Right hindlimb (tissue), 1 donor: ENCODE measurements at places on chromosomes 4 and X.

- no peak for DNase-seq
Measured at GRCh38 chr4:159383562-159383931, 280.7 kb downstream of the RAPGEF2 start.

- no peak for DNase-seq
Measured at GRCh38 chr4:115671581-115671980, 558.2 kb upstream of the NDST4 start.

DNA sequence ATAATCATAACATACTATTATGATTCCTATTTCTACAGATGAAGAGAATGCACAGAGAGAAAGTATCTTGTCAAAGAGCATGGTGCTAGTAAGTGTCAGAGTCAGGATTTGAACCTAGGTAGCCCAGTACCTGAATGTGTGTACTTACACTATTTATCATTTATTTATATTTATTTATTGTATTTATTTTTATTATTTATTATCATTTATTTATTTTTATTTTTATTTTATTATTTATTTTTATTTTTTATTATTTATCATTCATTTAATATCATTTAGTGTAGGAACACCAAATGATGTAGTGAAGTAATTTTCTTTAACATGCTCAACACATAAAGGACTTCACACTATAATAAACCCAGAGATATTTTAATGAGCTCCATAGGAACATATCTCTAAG, 209.4 kb upstream of the ZFP42 start:
- no peak for DNase-seq

DNA sequence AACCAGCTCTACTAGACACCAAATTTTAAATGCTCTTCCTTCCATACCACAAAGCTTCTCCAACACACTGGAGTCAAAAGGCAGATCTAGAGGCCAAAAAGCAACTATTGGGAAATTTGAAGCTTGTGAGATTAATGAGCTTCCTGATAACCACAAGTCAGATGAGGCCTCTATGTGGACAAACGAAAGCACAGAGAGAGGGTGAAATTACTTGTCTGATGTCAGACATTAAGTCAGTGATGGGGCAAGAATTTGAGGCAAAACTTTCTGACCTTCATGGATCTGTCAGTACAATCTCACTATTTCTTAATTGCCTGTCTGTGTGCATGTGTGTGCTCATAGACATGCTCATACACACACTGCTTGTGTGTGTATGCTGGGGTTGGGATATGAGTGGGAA, 103.6 kb downstream of the GUCY2F start:
- DNase-seq: no peak

- DNase-seq: no peak
Measured at GRCh38 chrX:47420265-47420664, 49.9 kb downstream of the ZNF157 start.

DNA sequence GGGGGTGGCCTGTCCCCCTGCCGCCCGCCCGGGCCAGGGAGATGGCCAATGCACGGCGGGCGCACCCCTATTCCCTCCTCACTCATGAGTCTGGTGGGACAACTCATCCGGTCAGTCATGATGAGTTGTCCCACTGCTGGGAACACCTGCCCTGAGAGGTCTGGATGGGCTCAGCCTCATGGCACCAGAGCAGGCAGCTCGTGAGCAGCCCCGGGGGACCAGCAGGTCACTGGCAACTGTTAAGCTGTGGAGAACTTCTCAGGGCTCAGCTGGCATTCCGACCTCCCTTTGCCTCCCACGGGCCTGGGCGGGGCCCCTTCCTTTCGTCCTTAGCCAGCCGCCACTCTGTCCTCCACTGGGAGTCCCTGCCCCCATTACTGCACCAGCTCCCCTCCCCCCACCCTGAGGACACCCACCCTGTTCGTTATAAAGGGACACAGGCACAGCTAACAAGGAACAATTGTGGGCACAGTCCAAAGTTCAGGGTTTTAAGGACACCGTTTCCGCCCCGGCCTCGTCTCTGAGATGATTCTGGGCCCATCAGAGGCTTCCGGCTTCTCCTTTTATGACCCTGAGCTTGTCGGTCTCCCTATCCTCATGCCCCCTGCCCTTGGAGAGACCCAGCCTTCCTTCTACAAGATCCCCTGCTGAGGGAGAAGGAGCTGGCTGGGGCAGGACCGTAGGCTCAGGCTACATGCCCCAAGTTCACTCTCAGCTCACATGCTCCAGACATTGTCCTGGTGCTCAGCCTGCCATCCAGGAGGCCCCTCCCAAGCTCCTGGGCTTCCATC, 14.6 kb upstream of the KIAA0232 start:
- DNase-seq: no peak

DNA sequence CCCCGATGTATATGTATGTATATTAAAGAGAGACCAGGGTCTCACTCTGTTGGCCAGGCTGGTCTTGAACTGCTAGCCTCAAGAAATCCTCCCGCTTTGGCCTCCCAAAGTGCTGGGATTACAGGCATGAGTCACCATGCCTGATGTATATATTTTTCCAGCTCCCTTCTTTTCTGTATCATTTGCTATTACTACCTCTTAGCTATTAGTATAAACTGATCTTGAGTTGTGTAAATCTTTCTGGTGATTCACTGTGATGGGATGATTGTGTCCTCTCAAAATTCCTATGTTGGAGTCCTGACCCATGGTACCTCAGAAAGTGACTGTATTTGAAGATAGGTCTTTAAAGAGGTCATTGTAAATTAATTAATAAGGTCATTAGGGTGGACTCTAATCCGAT, 53.1 kb downstream of the HPRT1 start:
- DNase-seq: no peak

GRCh38 chr4:1047106-1047975, 35.9 kb downstream of the FGFRL1 start:
- peak; percentile 30 for DNase-seq

GRCh38 chrX:38654302-38654701, 93.0 kb downstream of the TSPAN7 start:
- no peak for DNase-seq

DNA sequence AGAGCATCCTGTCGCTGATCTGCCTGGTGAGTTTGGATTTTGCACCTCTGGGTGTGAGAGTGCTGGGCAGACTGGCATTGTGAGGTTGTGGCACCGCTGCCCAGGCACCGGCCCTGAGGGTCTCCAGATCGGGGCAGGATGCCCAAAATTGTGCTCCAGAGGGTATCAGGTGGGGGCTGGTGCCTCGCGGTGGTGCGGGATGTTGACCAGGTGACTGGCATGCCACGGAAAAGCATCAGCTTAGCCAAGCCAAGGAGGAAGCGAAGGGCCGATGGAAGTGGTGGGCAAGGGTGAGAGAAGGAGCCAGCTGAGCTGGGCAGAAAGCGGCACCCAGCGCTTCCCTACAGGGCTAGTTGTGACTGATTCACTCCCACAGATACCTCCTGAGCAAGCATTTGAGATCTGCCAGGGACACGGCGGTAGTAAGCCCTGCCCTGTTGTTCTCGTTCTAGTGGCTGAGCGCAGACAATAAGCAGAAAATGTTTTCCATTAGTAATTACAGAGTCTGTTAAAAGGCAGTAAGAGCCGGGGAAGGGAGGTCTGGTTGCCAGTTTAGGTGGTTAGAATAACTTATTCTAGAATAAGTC, 809 bp downstream of the ZFP92 start:
- no peak for DNase-seq

DNA sequence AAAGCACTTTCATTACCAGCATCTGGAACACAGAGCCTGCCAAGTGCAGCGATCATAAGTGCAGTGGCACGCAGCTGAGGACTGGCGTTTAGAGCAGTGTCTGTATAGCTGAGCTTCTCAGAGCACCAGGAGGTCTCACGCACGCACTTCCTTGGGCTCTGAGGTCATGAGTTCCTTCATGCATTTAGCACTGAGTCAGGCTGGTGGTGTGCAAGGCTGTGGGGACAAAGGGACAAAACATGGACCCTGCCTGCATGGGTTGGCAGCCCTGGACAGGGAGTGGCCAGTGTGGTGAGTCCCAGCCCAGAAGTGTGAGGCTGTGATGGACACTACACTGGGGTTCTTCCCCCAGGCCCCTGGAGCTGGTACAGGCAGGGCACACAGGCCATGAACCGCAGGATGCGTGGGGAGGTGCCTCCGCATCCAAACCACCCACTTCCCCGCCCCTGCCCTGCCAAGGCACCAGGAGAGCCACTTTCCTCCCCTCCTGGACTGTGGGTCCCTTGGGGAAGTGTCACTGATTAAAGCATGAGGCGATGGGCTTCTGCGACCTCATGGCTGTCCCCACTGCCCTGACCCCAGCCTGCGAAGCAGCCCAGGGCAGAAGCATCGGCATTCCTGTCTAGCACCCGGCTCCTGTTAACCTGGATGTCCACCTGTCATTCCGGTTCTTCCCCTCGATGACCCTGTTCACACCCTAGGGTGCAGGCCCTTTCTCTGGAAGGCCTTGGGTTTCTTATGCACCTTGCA, 37.2 kb upstream of the GPR78 start:
- DNase-seq: no peak

- no peak for DNase-seq
Measured at GRCh38 chr4:20288846-20289512, 37.3 kb downstream of the SLIT2 start.

GRCh38 chr4:151355155-151355554, 29.8 kb upstream of the SH3D19 start:
- no peak for DNase-seq

- no peak for DNase-seq
Measured at GRCh38 chr4:10085828-10086505, 30.6 kb downstream of the WDR1 start.

DNA sequence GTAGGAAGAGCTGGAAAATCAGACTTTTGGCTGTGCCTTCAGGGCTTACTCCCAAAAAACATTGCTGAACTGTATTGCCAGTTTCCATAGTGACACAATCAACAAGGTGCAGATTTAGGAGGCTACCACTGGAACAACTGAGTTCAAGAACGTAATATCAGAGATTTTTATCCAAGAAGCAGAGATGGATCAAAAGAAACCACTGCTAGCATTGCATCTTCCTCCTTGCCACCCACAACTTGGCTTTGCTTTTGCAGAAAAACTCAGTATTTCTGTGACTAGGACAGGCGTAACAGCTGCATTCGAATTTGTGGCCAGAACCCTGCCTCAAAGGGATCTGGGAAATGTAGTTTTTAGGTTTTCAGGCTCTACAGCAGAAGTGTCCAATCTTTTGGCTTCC, 27.8 kb upstream of the WDFY3 start:
- DNase-seq: peak; percentile 63

- no peak for DNase-seq
Measured at GRCh38 chr4:150219841-150220240, 141.6 kb downstream of the DCLK2 start.

DNA sequence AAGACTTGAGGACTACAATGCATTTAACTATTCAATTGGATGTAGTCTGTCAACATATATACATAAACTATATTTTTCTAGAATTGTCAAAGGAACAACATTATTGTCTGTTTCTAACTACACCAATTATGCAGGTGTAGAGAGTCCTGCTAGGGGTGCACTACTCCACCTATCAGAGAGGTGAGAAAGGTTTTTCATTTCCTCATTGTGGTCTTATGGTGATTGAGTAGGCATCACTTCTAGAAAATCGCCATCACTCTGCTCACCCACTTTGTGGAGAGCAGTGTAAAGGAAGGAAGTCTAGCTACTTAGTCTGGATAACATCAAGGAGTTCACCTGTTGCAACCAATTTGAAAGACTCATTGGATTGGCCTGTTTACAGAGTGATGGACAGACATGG, 4.4 kb upstream of the ADH1C start:
- no peak for DNase-seq

DNA sequence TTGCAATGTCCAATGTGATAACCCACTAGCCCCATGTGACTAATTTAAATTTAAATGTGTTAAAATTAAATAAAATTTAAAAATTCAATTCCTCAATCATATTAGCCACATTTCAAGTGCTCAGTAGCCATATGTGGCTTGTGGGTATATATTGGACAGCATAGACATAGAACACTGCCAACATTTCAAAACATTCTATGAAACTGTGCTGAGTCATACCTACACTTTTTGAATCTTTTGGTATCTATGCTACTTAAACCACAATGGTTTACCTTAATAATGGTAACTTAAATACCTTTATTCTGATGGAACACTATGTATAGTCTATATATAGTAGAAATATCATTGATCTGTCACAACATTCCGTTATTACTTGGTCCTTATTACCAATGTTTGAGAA, 223.4 kb upstream of the ATOH1 start:
- DNase-seq: no peak

DNA sequence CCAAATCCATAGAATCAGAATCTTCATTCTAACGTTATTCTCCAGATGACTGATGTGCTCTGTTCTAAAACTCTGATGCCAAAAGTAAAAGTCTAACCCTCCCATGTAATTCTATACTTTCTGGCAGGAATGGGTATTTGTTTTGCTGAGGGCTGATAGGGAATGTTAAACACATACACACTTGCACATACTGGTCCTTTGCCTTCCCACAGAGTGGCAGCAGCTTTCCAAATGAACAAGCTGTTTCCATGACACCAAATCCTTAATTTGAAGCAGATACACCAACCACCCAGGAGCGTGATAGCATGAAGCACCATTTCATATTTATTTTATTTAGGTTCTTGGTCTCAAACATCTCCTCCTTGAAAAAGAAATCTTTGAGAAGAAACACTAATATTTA, 155.5 kb upstream of the PRDX4 start:
- DNase-seq: no peak

DNA sequence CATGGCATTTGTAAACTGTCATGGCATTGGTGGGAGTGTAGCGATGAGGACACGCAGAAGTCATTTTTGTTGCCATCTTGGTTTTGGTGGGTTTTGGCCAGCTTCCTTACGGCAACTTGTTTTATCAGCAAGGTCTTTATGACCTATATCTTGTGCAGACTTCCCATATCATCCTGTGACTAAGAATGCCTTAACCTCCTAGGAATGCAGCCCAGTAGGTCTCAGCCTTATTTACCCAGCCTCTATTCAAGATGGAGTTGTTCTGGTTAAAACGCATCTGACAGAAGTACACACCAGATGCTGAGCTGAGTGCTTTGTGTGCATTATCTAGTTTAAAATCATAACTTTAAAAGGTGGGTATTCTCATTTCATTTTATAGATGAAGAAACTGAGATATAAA, 268.8 kb upstream of the GALNT7 start:
- no peak for DNase-seq

- DNase-seq: no peak
Measured at GRCh38 chr4:40763228-40763716, 13.5 kb downstream of the NSUN7 start.

DNA sequence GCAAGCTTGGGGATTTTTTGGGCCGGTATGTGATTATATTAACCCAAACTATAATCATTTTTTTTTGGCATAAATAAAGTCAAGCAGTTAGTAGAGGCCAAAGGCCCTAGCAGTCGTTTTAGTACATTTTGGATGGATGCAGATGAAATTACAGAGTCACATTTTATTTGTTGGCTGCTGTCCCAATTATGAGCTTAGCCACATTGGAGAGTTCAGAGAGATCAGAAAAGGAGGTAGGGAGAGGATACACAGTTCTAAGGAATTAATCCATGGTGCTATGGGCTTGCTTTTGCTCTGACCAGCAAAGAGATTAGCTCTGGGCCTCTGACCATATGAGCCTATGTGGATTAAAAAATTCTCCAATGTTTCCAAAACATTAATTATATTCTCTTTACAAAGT, 395.1 kb downstream of the RAPGEF2 start:
- no peak for DNase-seq
